ENCODE measurements at places on chromosomes 12 and 14.

DNA sequence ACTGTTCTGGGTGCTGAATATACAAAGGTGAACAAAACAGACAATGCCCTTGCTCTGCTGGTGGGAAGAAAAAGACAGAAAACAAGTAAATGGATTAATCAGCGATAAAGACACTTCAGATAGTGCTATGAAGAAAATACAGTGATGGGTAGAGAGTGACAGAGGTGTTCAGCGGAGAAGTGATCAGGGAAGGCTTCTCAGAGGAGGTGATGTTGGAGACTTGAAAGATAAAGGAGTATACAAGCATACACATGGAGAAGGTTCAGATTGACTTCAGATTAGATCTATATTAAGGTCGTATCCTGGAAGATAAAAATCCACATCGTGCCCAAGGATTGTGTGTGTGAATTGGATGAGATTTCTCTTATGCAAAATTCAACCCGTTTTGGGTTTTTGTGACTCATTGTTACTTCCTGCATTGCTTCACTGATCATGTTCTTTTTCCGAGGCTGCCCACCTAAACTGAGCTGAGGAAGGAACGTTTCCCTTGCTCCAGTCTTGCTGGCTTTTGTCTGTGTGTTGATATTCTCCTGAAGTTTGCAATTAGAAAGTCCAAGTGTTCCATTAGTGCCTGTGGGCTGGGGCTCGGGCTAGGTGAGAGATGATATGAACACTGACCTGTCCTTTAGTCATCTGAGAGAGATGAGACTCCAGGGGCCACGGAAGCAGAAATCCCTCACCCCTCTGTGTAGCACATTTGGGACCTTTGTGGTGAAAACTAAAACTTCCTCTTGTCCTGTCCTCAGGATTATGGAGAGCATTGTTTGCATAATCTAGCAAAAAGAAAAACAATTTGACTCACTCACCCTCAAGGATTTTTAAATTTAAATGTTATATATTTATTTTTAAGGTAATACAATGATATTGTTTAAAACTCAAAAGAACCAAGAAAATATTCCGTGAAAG is 27.6 kb downstream of the PLXNC1 start:
- DNase-seq, result no peak

DNA sequence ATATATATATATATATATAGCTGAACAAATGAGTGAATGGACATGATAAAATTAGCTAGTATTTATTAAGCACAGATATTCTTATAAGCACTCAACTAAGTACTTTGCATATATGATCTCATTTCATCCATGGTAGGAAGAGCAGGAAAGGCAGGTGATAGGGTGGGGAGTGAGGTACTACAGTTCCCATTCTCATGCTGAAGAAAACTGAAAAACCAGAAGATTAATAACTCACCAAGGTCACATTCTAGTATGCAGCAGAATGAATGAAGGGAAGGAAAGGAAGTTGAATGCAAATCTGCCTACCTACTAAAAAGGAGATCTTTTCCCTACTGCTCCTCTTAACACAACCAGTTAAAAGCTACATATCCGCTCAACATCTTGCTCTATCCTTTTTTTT is 298.1 kb upstream of the TMPO start:
- no peak for DNase-seq

DNA sequence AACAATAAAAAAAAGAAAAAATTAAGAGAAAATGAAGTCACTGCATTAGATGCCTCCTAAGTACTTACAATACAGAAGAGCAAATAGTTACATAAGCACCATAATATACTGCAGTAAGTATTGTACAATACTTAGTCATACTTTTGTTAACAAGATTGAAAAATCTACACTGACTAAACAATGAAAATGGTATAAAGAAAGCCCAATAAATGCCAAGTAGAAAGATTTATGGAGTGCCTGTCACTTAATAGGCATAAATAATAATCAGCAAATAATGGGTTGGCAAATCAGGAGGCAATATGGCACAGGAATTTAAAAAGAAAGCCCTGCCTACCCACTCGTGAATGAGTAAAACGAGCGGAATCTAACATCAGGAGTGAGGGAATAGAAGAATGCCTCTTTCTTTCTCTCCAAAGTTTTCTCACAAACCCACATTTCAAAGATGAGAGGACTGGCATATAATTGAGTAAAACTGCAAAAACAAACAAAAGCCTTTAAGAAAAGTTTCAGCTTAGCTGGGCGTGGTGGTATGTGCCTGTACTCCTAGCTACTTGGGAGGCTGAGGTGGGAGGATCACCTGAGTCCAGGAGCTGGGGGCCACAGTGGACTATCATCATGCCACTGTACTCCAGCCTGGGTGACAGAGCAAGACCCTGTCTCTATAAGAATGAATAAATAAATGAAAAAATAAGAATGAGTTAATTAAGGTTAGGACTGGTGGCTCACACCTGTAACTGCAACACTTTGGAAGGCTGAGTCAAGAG is 36.1 kb downstream of the CRY1 start:
- no peak for DNase-seq

DNA sequence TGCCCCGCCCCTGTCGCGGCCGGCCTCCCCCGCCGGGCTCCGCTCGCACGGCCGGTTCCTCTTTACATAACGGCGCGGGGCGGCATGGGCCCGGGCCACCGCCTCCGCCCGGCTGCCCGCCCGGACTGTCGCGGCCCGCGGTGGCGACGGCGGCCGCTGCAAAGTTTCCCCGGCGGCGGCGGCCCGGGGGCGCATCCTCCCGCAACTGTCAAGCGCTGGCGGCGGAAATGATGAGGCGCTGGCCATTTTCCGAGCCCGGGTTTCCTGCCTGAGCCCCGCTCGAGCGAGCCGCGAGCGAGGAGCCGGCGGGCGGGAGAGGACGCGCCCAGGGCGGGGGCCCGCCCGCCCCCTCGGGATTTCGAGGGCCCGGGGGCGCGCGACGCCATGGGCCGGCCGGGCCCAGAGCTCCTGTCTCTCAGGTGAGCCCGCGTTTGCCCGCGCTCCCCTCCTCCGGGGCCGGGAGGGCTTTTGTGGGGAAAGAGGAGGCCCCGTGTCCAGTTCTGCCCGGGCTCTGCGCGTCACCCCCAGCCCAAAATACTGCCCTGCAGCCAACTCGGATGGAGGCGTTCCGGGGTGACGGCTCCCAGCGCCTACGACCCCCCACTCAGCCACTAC is at the start of gene SH2B3:
TSS of gene SH2B3 (plus strand) at position 65 of the 615 bp plus-strand sequence. CDS start 12,223 bp downstream, outside the sequence.
- DNase-seq, result no peak

GRCh38 chr12:19614601-19615383 is 175.5 kb downstream of the AEBP2 start:
- DNase-seq, result no peak

GRCh38 chr12:115206801-115207200 is 522.8 kb upstream of the TBX3 start:
- DNase-seq, result no peak

DNA sequence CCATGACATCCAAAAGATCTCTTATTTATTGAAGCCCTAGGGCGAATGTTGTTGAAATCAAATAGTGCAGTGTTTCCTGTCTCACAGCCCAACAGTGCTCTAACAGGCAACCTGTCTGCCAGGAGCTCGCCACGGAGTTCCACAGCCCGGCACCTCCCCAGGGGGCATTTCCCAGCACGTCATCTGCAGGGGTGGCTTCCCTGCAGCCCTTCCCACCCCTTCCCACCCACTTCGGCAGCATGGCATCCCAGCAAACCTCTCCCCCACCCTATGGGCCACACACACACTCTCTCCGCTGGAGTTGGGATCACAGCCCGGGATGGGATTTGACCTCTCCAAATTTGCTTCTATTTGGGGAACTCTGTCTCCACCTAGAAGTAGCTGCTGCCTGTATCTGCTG is 62.7 kb upstream of the C14orf180 start:
- no peak for DNase-seq

- DNase-seq, result no peak
Measured at GRCh38 chr14:39733741-39734140, 301.5 kb upstream of the FBXO33 start.

GRCh38 chr14:74891870-74892269 is 10.2 kb downstream of the DLST start:
- DNase-seq, result no peak

DNA sequence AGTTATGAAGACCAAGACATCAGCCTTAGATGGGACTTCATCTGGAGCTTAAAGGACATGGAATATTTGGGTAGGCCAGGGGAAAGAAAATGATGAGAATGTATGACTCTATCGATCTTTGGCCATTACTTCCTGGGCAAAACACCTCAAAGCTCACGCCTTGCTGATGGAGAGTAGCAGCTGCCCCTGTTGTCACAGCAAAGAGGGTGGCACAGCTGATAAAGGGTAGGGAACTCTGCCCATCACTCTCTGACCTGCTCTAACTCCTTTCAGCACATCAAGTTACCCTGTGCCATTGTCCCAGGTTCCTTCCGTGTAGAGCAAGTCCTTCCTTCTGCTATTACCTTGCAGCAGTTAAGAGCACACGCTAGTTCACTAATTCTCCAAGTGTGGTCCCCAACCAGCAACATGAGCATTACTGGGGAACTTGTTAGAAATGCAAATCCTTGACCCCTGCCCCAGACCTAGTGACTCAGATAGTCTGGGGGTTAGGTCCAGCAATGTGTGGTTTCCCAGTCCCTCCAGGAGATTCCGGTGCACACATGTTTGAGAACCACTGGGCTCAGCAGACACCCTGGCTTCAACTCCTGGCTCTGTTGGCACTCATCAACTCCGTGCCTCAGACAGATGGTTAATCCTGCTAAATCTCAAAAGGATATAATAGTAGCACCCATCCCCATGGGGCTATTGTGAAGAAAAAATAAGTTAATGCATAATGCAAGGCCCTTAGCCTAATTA is 93.7 kb upstream of the EEA1 start:
- DNase-seq, result no peak

DNA sequence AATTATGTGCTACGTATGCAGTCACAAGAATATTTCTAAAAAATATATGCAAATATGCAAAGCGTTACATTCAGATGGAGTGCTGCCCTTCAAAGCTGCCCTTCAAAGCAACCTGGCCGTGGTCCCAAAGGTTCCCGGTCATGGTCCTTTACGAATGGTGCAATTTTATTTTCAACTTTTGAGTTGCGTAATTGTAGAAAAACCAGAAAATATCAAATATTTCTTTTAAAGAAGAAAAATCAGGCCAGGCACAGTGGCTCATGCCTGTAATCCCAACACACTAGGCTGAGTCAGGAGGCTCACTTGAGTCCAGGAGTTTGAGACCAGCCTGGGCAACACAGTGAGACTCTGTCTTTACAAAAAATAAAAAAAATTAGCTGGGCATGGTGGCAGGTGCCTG is 21.4 kb downstream of the CLSTN3 start:
- no peak for DNase-seq

GRCh38 chr12:113172185-113172584 is 13.1 kb downstream of the DDX54 start:
- DNase-seq, result no peak

- no peak for DNase-seq
Measured at GRCh38 chr14:103347091-103347815, 13.2 kb downstream of the EIF5 start.

DNA sequence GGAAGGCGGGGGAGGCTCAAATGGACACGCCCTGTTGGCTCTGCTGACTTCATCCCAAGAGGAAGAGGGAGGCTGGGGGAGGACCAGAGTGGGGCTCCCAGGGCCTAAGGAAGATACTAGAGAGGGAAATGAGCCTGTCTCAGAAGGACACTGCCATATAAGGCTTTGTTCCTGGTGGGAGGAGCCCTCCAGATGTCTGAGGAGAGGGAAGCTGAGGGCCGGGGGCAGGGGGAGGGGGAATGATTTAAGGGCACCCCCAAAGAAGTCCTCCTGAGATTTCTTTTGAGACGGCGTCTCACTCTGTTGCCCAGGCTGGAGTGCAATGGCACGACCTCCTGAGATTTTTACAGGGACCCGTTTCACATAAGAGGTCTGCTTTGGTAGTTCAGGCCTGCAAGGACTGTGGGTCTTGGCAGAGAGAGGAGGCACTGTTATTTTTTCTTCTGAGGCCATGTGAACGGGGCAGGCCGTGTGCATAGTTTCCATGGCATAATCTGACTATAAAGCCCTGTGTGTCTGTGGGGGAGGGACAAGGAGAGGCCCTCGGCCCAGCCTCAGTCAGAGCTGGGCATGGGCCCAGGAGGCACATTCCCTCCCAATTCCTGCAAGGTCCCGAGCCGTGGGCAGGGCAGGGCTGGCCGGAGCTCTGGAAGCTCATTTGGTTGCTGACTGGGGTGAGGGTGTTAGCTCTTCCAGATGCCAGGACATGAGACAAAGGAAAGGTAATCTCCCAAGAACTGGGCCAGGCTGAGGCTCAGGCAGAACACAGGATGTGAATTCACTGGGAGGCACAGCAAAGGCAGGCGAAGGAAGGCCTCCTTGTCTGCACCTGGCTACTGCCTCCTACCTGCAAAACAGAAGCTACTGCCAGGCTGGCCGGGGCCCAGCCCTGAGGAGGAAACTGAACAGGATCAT is 22.2 kb upstream of the PLEKHG3 start:
- DNase-seq, result no peak

DNA sequence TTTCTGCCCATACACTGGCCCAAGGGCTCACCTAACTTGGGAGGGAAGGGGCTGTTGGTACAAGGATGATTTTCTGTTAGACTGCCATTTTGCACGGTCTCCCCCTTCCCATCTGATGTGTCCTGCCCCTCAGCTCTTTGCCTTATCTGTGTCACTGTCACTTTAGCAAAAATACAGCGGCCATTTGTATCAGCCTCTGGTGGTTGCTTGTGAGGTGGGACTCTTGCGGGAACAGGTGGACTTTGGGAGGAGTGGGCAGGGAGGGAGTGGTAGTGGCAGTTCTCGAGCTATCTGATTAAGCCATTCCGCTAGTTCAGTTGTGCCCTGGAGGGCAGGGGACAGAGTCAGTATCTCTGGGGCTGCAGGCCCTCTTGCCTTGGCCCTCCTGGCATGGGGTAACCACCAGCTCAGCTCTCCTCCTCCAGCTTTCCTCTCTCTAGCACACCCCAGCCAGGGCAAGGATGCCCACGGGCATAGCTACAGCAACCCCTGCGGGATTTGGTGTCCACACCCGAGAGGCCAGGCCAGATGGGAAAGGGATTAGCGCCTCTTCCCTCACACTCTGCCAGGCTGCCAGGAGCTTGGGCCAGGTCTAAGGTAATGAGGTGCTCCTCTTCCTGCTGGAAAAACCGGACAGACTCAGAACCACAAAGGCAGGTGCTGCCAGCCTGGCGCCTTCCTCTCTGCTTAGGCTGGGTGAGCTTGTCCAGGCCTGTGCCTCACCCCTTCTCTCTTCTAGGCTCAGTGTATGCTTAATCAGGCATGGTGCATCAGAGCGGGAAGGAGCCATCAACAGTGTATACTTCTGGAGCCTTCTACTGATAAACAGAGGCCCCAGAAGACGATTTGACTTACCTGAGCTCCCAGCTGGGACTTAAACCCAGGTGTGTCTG is 8.7 kb downstream of the SLC48A1 start:
- DNase-seq, result no peak
